ENCODE measurements at places on chromosomes 3 and 15.

- DNase-seq: peak; percentile 36
Observed at GRCh38 chr3:129315223-129315997, 36.7 kb downstream of the HMCES start.

- DNase-seq: no peak
Observed at GRCh38 chr3:89558711-89559110, 451.3 kb downstream of the EPHA3 start.

GRCh38 chr3:169509780-169510692 lies 153.5 kb downstream of the MECOM start:
- DNase-seq: no peak

DNA sequence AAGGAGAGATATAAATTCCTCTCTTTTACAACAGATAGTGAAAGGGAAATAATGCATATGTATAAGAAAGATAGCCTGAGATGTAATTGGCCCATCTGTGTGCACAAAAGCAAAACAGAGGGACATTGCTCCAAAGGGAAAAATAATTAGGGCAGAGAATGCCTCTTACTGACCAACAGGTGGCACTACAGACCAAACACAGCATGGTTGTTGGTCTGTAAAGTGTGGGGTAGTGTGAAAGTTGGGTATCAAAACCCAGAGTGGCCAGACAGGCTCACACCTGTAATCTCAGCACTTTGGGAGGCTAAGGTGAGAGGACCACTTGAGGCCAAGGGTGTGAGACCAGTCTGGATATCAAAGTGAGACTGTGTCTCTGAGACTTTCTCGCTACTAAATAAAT lies 4.5 kb upstream of the TLNRD1 start:
- DNase-seq: no peak

GRCh38 chr15:33242669-33243191 lies 48.2 kb upstream of the FMN1 start:
- DNase-seq: no peak

All from hypothalamus (tissue), 51 donors.